Choroid plexus epithelial cell (primary cell): ENCODE measurements at places on chromosomes 6 and 20.
A peak's percentile ranks its signal among the peaks of the same experiment; 100 is the strongest.

DNA sequence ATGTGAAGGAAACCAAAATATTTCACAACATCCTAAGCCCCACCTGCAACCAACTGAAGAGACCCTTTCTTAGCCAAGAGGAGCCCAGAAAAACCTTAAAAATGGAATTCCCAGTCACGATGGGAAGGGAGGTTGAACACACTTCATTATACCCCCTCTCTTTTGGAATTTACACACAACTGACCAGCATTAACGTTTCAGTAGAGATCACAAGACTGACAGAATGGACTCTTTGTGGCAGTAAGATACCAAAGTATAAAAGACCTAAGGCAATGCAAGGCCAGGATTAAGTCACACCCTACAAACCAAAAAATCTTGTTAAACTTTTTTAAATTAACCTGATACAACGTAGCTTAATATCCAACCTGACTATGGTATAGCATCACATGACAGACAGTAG is 190.9 kb downstream of the OTOR start:
- DNase-seq, result no peak

DNA sequence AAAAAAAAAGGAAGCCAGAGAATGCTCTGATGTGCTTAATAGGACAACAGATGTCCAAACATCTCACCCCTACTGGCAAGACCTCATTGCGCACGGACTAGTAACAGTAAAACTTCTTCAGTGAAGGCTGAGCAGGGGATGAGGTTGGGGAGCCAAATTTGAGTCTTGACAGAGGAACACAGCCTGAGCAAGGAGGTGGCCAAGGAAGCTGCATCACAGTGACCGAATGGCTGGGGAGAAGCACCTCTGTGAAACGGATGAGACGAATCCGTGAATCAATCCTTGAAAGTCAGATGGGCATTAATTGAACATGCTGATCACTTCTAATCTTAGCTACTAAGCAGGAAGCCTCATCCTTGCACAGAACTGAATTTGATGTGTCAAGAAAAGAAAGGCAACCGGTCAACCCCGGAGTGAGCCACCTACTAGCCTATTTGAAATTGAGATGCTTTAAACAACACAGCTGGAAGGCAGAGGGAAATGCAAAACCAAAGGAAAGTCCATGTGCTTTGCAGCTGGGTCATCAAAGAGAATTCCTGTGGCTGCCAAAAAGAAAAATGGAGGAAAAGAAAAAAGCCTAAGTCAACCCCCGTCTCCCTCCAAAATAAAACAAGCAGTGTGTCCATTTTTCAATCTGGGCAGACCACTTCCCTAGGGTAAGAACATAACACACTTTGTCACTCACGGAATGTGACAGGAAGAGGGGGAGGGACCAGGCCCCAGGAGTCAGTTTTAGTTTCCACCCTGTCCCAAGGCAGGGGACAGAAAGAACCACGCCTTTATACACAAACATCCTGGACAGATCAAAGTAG is 29.5 kb downstream of the PXDC1 start:
- DNase-seq, result peak; percentile 71

- peak; percentile 69 for DNase-seq
These were observed 20.6 kb upstream of the ARHGAP18 start for GRCh38 chr6:129730477-129731165.

DNA sequence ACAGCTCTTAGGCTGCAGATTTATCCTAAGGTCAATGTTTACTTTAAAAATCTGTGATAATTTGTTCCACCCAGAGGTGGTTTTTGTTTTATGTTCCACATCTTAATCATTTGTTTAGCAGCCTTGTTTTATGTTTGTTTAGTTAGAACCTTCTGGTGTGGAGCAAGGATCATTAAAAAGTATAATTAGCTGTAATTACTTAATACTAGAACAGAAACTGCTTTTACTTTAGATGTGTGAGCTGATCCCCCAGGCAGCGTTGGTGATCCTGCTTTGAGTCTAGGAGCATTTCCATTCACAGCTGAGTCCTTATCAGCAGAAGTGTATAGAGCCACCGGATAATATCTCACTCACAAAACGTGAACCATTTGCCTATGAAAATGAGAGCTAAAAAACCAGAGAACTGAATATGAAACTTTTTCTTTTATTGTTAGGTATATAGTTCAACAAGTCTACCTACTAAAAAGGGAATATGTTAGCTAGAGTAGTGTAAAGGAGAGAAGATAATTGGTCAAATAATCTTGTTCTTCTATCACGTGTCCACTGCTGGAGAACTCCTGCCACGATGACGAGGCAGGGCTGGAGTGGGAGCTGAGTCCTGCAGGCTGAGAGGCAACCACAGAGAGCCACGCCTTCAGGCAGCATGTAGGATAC is 78.5 kb downstream of the TRMT11 start:
- no peak for DNase-seq

GRCh38 chr20:21840991-21841390 is 135.5 kb downstream of the PAX1 start:
- DNase-seq, result no peak

DNA sequence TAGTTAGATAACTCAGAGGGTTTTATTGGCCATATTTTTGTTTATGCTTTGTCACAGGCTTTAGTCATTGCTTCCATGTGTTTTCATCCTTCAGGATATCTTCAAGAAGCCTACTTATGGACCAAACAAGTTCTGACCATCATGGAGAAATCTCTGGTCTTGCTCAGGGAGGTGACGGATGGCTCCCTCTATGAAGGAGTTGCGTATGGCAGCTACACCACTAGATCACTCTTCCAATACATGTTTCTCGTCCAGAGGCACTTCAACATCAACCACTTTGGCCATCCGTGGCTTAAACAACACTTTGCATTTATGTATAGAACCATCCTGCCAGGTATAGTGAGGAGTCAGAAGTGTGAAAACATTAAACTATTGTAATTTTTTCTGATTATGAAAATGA is 30.3 kb upstream of the CALHM6 start:
- DNase-seq, result no peak

GRCh38 chr6:162964488-162965140 is 236.8 kb downstream of the PACRG start:
- DNase-seq, result peak; percentile 99

DNA sequence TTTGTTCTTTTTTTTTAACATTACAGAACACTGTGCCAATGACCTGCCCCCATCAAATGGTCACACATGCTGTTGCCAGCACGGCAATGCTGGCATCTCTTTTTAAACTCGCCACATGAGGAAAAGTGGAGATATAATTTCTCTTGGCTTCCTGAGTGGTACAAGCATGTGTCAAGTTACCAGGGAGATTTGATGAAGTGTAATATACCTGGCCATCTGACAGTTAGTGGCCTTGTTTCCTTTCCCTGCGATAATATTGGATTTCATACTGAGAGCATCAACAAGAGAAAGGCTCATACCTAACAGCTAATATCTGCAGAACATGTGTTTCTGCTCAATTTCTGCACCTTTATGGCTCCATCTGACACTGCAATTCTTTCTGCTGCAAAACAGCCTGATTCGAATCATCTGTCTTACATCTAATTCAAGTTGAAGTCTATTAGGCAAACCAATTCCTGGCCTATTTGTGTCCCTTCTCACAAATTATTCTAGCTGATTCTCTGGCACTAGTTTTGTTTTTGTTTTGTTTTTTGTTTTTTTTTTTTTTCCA is 519.5 kb downstream of the PREX1 start:
- no peak for DNase-seq

DNA sequence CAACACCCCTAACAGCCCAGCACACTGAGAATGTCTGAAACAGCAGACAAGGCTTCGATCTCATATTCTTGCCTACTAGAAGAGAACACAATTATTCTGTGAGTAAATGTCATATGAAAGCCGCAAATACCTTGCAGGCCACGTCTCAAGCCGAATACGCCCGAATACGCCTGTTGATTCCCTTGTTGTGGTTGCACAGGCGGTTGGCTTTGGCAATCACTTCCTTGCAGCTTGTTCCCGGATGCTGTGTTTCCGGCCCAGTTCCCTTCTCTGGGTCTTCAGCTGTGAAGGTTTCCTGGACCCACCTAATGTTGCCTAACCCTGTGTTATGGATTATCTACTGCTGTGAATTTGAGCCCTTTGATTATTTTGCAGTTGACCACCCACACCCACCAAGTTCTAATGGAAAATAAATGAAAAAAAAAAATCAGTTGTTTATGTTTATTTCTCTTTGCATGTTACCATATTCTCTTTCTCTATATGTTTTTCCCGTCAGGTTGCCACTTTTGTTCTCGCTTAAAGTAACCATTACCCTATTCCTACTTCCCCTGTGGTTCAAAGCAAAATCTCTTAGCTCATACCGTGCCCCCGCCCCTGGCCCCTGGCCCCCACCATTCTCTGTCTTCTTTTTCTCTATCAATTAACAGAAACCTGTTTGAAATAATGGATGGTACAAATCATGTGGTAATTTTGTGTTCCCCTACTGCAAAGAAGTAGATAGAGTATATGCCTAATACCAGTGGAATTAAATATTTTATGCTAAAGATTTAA is 172.4 kb downstream of the ADGB start:
- no peak for DNase-seq

GRCh38 chr20:58054780-58055373 is 173.6 kb downstream of the ANKRD60 start:
- peak; percentile 4 for DNase-seq

- no peak for DNase-seq
These were observed 34.7 kb upstream of the TBXT start for GRCh38 chr6:166202321-166202733.

GRCh38 chr20:51409192-51409880 is 133.2 kb downstream of the NFATC2 start:
- no peak for DNase-seq

DNA sequence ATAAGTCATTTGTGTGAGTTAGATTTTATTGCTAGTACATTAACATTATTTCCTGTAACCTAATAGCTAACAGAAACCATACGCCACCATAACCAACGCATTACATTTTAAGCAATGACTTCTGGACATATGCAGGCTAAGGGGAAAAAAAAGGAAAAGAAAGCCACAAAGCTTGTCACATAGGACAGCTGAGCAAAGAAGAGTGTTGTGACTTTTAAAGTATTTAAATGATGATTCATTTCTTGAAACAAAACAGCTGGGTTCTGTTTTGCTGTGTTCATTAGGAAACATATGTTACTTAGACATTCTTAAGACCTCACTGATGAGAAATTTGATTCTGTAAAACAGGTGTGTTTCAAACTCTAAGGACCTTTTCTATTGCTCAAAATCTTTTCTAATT is 171.4 kb downstream of the COL9A1 start:
- DNase-seq, result no peak

DNA sequence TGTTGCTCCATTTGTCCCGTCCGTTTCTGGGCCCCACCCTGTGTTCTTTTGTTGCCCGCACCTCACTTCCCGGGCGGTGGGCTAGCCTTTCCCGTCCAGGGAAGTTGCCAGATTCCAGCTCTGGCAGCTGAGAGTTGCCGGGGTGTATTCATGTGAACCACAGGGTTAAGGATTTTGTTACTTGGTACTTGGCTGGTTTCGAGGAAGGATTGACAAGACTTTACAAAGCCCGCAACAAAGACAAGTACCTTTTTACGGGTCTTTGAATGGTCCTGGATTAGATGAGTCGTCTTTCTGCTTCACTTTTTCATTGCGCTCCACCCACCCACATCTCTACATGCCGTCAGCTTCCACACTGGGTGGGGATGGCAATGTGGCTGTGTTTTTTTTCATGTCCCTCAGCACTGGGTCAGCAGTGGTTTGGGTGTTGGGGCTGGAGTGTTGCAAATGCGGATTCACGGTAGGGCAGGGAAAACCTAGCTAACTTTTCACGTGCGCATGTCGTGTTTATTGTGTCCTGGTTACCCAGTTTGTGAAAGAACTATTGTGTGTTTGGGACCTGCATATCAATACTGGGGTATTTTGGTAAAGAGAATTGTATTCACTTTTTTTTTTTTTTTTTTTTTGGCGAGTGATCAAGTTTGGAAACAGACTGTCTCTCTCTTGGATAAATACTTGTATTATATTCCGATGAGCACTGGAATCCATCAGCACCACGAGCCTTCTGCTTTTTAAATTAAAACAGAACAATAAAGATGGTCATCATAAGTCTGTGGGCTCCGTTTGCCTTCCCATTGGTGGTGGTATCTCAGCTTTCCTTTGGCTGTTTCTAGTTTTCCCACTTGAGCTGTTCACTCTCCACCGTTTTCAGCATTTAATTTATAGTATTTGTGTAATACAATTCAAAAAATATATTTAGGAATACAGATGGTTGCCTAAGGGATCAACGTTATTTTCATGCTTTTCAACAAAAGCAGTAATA is 1.2 kb downstream of the DUSP22 start:
- DNase-seq, result peak; percentile 20

DNA sequence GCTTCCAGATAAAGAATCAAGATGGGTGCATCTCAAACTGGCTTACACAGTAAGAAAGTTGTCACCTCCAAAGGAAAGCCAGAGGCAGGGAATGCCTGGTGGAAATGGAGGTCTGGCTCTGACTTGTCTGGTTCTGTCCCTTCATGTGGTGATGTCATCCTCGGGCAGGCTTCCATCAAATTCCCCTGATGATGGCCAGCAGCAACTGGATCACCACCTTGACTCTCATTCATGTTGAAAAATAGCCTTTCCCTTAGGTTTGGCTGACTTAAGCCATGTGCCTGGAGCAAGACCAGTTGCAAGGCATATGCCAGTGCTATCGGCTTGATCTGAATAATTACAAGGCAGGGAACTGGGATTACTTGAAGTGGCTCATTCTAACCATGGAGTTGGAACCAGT is 28.8 kb downstream of the IMPG1 start:
- no peak for DNase-seq
